ENCODE measurements at places on chromosomes 6 and 20. TPM values are rescaled to one million over a fixed set of nuclear protein-coding genes. Genes with fewer than 3 reads are reported as not detected.

LHFPL5 gene
- not detected for total RNA-seq

LTB gene
- 1.5 TPM for total RNA-seq

SYS1 gene
- 26.3 TPM for total RNA-seq

DBNDD2 gene
- total RNA-seq = 28.2 TPM

GJA1 gene
- 83.6 TPM for total RNA-seq

SLC17A3 gene
- total RNA-seq = not detected

BPIFB2 gene
- not detected for total RNA-seq

CST2 gene
- total RNA-seq = not detected

TLDC2 gene
- not detected for total RNA-seq

DEFB121 gene
- not detected for total RNA-seq

IMPG1 gene
- not detected for total RNA-seq

MYMX gene
- not detected for total RNA-seq
